ENCODE measurements at places on chromosomes 7 and 10.

GRCh38 chr10:62861507-62861906 is 45.3 kb upstream of the EGR2 start:
- no peak for DNase-seq

DNA sequence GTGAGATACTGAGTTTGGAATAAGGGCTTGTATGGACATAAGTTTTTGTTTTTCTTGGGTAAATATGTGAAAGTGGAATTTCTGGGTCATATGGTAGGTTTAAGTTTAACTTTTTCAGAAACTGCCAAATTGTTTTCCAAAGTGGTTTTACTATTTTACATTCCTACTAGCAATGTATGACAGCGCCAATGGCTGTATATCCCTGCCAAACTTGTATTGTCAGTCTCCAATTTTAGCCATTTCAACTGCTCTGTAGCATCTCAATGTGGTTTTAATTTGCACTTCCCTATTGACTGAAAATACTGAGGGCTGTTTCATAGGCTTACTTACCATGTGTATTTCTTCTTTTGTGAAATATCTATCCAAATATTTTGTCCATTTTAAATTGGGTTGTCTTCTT is 90.5 kb upstream of the ZNF32 start:
- no peak for DNase-seq

DNA sequence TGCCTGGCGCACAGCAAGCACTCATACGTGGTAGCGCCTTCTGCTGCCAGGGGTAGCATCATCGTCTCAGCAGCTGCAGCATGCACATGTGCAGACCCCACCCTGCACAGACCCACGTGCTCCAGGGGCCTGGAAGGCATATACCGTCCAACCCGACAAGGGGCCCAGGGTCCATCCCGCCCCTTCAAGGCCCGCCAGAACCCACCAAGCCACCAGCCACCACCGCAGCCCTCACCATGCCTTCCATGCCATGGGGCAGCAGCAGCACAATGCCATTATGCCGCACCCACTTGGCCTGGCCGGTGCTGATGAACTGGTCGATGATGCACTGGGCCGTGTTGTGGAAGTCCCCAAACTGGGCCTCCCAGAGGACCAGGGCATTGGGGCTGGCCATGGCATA is 22.7 kb downstream of the OGDHL start:
- DNase-seq = no peak

GRCh38 chr7:151008143-151008510 is 16.2 kb downstream of the ATG9B start:
- peak; percentile 62 for DNase-seq

Data from CD4-positive, alpha-beta T cell treated with Interleukin-1 beta for 1 hour (primary cell).